Stimulated activated CD8-positive, alpha-beta memory T cell treated with anti-CD3 and anti-CD28 coated beads, Interleukin-2, amount 100 ng/mL, for 1 hour (primary cell): ENCODE measurements at places on chromosomes 1 and 21.

DNA sequence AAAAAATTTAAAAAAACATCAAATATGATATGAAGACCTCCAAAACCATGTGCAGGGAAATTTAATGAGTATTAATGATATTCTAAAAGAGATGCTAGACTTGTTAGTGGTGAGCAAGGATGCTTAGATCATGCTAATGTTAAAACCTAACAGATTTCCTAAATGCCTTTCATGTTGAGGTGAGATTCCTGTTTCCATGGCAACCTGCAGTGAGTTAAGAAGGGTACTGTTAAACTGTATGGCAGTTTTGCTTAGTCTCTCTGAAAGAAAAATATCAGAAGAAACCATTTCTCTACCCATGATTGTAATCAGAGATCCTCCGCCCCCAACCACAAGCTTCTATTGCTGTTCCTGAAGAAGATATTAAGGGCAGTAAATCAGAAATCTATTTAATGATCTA lies 321.6 kb upstream of the LRRC7 start:
- no peak for DNase-seq

GRCh38 chr1:193042766-193043691 lies 16.1 kb downstream of the UCHL5 start:
- DNase-seq: no peak

DNA sequence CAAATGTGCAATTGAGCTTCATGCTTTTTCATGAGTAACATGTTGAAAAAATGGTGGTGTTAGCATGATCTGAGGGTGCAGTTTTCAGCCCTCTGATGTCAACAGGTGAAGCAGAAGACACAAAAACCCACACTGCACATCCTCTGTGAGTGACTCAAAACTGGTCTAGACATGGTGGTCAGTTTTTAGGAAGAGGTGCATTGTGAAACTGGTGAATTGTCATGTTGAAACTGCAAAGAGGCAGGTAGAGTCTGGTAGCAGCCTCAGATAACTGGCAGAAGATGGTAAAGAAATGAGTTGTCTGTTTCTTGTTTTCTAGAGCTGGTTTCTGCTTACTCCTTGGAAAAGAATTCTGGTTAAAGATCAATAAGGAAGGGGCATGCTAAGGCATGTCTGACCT lies 97.3 kb upstream of the HMCN1 start:
- DNase-seq: no peak

- DNase-seq: no peak
Measured at GRCh38 chr1:226226601-226227000, 3.1 kb downstream of the MIXL1 start.

- no peak for DNase-seq
Measured at GRCh38 chr1:2331200-2331544, 60.2 kb downstream of the MORN1 start.

GRCh38 chr21:28111151-28111619 lies 881.5 kb downstream of the LTN1 start:
- DNase-seq: no peak

DNA sequence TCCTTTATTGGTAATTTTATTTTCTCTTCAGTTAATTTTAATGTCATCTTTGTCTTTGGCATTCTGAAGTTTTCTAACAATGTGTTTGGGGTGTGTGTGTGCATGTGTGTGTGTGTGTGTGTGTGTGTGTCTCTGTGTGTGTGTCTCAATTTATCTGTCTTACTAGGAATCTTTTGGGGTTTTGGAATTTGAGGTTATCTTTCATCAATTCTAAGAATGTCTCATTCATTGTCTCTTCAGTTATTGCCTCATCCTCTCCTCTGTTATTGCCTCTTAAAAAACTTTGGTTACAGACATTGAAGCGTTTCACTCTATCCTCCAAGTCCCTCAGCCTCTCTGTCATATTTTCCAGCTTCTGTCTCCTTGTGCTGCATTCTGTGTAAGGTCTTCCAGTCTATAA lies 18.1 kb upstream of the SAMD13 start:
- no peak for DNase-seq

DNA sequence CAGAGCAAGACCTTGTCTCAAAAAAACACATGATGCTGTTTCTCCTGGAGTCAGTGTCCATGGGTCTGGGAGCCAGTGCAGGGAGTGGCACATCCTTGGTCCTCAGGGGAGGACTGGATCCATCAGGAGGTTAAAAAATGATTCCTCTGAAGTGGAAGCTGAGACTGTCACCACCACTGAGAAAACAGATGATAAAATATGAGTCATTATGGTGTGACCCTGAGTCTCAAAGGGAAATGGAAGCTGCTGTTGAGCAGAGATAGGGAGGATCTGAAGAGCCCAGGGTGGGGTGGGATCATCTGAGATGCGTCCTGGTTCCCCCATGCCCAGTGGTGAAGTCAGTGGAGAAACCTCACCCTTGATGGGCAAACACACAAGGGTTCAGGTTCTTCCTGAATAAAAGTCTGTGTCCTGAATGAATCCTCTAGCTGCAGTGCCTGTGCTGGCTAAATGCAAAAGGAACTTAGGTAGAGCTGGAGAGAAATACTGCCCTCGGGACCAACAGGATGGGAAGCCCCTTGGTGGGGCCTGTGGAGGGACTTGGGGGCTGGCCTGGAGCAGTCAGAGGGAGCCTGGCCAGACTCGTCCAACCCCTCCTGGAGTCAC lies 61.6 kb upstream of the TENT5B start:
- DNase-seq: no peak

- no peak for DNase-seq
Measured at GRCh38 chr21:32351428-32351827, 41.4 kb downstream of the URB1 start.

- no peak for DNase-seq
Measured at GRCh38 chr1:179178950-179179349, 50.5 kb downstream of the ABL2 start.
